ENCODE measurements at places on chromosomes 3 and 15.

- no peak for DNase-seq
Observed at GRCh38 chr3:36919439-36920160, 25.3 kb downstream of the TRANK1 start.

GRCh38 chr15:37691911-37692310 lies 242.5 kb upstream of the TMCO5A start:
- no peak for DNase-seq

DNA sequence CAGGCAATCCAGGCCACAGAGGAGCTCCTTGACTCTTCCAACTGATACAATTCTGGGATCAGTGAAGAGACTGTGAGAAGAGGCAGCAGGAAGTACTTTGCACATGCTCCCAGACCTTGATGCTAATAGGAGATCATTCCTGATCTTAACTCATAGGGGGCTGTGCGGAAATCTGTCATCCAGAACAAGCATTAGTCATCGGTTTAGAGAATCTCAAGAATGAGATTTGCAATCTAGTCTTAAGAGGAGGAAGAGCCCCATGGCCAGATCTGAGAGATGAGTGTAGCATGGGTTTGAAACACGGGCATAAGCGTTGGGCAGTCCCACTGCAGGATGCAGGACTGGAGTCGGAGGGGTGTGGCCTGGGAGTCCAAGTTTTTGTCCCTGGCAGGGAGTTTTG lies 1081.1 kb downstream of the NAALADL2 start:
- no peak for DNase-seq

- no peak for DNase-seq
Observed at GRCh38 chr3:36259580-36259979, 120.7 kb upstream of the STAC start.

DNA sequence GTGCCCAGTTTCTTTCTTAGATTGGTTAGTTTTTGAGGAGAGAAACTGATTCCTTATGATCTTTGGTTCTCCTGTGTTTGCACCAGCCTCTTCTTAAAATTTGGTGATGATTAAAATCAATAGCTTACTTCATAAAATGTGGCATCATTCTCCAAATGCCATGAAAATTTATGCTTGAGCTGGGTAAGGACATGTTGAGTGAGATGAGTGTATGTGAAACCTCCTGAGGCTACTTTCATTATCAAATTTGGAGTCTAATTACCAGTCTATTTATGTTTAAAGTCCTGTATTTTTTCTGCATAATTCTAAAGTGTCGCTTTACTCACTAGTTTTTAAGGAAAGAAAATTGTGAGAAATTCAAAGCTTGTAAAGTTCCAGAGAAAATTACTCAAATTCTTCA lies 102.1 kb downstream of the DIPK2A start:
- no peak for DNase-seq

GRCh38 chr3:27633224-27633545 lies 88.9 kb downstream of the EOMES start:
- no peak for DNase-seq

DNA sequence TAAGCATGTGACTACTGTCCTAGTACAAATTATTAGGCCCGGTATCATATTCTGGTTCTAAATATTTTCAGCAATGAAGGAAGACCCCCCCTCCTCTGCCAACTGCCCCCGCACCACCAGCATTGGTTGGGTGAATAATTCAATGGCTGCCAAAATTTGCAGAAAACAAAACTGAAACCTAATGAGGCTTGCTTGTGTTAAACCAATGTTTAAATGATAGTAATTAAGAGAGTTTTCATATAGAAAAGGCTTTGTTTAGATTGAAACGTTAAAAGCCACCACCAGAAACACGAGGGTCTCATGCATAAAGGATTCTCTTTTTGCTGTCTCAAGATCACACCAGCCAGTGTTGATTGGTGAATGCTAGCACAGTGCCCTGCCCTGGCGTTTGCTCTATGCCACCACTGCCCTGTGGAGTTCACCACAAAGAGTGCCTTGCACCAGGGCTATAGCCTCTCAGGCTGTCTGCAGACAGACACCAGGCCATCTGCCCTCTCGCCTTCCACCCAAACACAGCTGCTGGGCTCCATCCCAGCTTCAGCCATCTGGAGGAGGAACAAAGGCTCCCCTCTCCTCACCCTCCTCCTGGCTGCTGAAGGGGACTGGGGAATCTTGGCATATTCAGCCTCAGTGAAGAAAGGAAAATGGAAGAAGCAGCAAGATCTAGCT lies 200.3 kb upstream of the PFN2 start:
- DNase-seq = no peak

DNA sequence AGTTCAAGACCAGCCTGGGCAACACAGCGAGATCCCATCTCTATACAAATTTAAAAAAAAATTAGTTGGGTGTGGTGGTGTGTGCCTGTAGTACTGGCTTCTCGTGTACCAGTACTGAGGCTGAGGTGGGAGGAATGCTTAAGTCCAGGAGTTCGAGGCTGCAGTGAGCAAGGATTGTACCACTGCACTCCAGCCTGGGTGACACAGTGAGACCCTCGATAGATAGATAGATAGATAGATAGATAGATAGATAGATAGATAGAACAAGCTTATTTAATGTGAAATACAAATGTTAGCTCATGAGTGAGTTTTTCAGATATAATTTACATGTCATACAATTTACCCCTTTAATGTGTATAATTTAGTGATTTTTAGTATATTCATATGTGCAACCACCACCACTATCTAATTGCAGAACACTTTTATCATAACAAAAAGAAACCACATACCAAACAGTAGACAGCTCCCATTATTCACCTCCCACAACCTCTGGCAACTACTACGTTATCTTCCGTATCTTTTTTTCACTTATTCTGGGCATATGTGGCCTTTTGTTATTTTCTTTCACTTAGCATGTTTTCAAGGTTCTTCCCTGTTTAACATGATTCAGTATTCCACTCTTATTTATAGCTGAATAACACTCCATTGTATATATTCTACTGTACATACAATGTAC lies 13.1 kb upstream of the PRRT3 start:
- DNase-seq = no peak

DNA sequence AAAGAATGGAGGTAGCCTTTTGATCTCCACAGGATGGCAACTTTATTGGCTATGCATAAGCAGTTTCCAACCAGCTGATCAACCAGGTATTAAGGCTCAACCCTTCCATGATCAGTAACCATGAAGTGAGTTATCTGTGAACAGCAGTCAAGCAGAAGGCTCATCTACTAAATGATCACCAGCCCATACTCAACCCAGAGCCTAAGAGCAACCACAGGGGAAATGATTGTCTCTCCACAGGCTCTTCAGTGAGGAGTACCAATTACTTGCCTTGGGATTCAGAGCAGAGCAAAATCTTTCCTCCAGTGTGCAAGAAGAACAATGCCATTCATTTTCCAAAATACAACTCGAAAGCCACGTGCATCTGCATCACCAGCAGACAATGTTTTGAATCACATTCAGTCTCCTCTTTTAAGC lies 754.8 kb downstream of the ROBO1 start:
- DNase-seq = no peak

DNA sequence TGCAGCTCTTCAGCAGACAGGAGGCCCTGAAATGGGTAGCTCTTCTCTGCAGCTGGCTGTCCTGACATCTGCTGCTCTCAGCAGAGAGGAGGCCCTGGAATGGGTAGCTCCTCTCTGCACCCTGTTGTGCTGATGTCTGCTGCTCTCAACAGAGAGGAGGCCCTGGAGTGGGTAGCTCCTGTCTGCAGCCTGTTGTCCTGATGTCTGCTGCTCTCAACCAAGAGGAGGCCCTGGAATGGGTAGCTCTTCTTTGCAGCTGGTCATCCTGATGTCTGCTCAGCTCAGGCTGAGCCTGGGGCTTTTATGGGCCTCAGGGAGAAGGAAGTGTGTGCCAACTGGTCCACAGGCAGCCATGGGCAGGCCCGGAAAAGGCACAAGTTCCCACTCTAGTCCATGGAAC lies 66.6 kb downstream of the PIK3CB start:
- no peak for DNase-seq

DNA sequence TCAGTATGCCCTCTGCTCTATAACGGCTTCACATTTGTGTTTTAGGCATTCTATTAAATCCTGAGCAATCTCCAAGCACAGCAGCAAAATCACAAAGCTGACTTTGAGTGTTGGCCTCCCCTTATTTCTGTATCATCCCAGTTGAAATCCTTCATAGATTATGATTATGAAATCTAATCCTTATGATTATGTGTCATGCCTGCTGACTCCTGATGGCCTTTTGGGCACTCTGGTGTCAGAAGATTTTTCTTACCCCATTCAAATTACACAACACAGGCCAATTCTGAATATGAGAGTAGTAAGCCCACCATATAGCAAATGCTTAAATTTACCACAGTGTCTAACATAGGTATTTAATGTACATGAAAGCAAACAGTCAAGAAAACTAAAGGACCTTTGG lies 34.3 kb downstream of the CDV3 start:
- no peak for DNase-seq

DNA sequence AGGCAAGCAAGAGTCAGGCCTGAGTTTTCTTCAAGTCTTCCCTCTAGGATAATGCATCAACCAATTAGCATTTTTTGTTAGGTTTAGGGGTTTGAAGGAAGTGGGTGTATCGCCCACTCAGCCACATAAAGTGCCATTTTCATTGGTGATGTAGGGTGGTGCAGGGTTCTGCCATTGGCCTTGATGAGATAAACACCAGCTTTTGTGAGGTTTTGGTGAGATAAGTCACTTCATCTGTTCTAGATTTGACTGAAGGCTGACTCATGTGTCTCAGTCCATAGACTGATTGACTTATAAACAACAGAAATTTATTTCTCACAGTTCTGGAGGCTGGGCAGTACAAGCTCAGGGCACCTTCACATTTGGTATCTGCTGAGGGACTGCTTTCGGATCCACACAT lies 84.5 kb upstream of the C3orf80 start:
- no peak for DNase-seq

DNA sequence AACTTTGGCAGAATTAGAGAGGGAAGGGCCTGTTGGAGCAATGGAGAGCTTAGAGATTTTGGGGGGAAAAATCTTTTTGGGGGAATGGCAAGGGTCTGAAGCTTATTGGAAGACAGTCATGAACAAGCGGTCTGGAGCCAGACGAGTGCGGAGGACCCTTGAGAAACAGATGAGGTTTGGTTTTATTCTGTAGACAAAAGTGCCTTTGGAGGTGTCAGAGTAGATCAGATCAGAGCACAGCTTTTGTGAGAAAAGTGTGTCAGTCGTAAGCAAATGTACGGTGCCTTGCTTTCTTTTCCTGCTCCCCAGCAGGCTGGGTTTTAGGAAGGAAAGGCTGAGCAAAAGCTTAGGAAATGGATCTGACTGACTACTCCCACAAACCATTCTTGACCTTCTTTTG lies 236.8 kb upstream of the TPRG1 start:
- no peak for DNase-seq

GRCh38 chr3:118945834-118946233 lies 88.8 kb downstream of the IGSF11 start:
- no peak for DNase-seq

DNA sequence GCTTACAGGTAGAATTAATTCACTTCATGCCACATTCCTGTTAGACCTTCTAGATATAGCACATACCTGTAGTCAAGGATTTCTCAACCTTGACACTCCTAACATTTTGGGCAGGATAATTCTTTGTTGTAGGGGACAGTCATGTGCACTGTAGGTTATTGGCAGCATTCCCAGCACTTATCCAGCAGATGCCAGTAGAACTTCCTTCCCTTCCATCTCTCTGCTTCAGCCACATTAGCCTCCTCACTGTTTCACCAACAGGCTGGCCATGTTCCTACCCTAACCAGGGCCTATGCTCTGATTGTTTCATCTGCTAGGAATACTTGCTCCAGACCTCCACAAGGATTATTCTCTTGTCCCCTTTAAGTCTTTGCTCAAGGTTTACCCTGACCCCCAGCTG lies 68.0 kb upstream of the STAC start:
- DNase-seq = no peak

- no peak for DNase-seq
Observed at GRCh38 chr3:141129049-141129448, 77.9 kb downstream of the SPSB4 start.

DNA sequence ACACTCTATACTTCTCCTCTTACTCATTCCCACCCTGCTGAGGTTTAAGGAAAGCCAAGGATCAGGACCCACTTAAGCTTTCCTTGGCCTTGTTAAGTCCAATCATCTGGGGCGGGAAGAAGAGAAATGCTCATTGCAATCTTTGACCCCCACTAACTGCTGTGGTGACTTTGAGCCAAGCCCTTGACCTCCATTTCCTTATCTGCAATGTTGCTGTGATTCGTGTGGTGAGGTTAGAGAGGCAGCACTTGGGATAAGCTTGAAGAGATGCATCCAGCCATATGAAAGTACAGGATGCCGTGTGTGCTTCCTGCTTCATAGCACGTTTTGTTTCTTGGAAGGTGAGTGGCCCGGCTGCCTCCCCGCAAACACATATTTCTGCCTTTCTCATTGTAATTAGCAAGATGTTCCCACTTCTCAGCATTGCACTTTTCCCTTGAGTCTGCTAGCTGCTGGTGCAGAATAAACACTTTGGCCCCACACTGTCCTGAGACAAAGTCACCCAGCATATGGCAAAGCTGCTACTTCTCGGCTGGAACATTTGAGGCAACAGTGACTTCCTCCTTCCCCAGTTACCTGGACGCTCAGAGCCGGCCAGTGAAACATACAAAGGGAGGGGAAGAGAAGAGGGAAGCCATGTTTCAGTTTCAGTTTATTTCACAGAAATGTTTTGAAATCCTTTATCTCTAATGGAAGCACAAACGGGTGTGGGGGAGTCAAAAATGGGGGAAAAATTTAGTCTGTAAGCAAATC lies 10.5 kb upstream of the NUDT16 start:
- DNase-seq = no peak

DNA sequence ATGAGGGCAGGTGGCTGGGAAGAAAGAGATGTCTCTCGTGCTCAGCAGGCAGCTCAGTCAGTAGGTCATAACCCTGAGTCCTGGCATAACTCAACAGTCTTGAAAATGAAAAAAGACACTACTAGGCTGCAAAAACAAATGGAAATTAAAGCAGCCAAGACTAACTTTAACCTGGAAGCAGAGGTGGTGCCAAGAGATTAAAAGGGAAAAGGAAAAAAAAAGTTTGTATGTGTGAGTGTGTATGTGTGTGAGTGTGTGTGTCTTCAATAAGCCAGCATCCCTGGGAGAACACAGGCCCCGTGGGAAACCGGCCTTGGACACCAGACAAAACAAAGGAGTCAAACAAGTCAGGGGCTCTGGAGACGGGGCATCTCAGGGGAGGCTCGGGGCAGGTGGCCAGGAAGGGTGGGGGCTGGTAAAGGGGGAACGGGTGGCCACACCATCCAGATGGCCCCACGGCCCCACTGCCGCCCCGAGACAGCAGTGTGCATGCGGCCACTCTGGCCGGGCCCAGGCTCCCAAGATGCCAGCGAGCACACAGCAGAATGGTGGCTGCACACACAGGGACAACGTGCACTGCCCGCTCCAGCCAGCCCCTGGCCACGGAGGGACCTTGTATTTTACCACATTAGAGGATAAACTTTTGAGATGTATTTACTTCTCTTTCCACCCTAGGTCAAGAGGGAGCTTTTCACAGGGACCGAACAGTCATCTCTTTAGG lies 23.8 kb downstream of the CYFIP1 start:
- DNase-seq = no peak

- DNase-seq = no peak
Observed at GRCh38 chr3:99962703-99963102, 145.0 kb downstream of the CMSS1 start.
